Left kidney (tissue), 8 donors: ENCODE measurements at places on chromosomes 6 and 20. TPM values are rescaled to one million over a fixed set of nuclear protein-coding genes. Genes with fewer than 3 reads are reported as not detected.

GRCh38 chr20:61662226-61662967, 403.3 kb downstream of the TAF4 start:
- no peak for DNase-seq

GRCh38 chr20:17108896-17109295, 117.9 kb upstream of the PCSK2 start:
- no peak for DNase-seq

RIMS4 gene
- polyA plus RNA-seq = 0.52 TPM

GRCh38 chr6:97864366-97864765, 581.4 kb upstream of the MMS22L start:
- no peak for DNase-seq

DNA sequence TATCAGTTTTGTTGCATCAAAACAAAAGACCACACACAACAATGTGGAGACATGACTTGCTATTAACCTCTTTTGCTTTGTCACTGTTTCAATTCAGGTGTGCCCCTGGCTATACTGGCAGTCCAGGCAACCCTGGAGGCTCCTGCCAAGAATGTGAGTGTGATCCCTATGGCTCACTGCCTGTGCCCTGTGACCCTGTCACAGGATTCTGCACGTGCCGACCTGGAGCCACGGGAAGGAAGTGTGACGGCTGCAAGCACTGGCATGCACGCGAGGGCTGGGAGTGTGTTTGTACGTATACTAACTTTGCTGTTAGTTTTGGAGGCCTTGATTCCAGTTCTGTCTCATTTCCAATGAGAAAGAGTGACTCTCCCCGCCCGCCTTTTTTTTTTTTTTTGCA, 356.9 kb downstream of the ARHGAP18 start:
- peak; percentile 10 for DNase-seq

- no peak for DNase-seq
These were observed 10.2 kb downstream of the TM9SF4 start for GRCh38 chr20:32119734-32120133.

ZC3H12D gene
- 0.70 TPM for polyA plus RNA-seq

DDO gene
- polyA plus RNA-seq = 0.60 TPM

LY6G6F gene
- 0.32 TPM for polyA plus RNA-seq

- DNase-seq = no peak
These were observed 399.8 kb downstream of the BTBD9 start for GRCh38 chr6:38239719-38240451.

DNA sequence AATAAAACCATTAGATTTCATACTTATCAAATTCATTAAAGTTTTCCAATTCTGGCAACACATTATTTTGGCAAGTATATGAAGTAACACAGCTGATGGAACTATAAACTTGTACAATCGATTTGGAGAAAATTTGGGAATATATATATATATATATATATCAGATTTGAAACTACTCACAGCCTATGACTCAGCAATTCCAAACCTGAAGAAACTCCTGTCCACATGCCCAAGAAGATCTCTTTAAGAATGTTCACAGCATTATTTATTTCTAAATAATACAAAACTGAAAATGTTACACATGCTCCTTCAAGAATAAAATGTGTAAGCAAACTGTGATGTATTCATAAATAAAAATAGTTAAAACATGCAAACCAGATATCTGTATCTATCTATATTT, 270.1 kb downstream of the TFAP2A start:
- DNase-seq = no peak

RIPOR3 gene
- polyA plus RNA-seq = 8.0 TPM

DNA sequence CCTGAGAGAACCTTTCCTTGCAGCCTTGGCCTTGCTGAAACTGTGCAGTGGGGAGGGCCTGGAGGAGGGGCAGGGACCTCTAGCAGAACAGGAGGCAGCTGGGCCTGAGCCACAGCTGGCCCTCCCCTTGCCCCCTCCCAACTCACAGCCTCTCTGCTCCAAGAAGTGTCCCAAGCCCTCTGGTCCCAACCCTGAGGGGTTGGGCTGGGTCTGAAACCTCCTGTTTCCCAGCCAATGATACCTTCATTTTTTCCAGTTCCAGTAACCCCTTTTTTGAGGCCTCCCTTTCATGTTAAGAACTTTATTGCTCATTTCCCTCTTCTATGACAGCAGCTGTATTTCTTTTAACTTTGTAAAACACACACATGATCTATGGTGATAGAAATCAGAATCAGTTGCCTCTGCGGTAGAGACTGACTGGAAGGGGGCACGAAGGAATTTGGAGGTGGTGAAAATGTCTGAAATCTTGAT, 17.9 kb upstream of the ARMC12 start:
- DNase-seq = no peak

DNA sequence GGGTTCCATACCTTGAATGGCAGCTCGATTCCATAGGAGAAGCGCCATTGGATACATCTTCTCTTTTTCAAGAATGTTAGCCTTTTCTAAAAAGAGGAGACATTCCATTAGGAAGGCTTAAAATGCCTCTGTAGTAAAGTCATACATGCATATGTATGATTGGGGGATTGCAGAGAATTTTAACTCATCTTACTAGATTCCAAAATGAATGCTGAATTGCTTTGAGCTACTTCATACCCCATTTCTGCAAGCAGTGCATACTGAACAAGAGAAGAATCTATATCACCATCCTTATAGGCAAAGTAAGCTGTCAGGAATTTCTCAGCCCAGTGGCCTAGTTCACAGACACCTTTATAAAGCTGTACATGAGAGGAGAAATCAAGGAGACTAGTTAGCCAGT, 80.3 kb downstream of the NDUFAF5 start:
- no peak for DNase-seq

TMEM217 gene
- polyA plus RNA-seq = 1.9 TPM

CCM2L gene
- 5.2 TPM for polyA plus RNA-seq

DNA sequence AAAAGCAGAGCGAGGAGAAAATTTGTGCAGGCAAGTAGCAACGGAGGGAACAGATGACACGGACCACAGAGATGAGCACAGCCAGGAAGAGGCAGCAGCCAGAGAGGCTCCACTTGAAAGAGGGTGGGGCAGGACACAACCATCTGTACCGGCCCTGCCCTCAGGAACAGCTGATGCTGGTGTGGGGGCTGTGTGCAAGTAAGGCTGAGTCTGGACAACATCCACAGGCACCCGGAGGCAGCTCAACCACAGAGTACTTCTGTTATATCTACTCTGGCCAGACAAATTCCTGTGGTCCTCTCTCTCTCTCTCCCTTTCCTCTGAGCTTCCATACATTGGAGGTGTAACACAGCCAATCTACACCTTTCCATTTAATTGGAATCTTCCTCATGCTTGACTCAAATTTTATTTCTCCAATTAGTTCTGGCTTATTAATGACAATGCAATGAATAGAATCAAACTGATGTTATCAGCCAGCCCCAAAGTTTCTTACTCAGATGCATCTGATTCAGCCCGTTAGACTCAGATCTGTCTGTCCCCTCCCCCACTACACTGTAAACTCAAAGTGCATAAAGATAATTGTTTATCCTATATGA, 24.9 kb downstream of the KIF13A start:
- DNase-seq = no peak

GRCh38 chr6:105077596-105078385, 102.0 kb downstream of the POPDC3 start:
- DNase-seq = peak; percentile 45

DNA sequence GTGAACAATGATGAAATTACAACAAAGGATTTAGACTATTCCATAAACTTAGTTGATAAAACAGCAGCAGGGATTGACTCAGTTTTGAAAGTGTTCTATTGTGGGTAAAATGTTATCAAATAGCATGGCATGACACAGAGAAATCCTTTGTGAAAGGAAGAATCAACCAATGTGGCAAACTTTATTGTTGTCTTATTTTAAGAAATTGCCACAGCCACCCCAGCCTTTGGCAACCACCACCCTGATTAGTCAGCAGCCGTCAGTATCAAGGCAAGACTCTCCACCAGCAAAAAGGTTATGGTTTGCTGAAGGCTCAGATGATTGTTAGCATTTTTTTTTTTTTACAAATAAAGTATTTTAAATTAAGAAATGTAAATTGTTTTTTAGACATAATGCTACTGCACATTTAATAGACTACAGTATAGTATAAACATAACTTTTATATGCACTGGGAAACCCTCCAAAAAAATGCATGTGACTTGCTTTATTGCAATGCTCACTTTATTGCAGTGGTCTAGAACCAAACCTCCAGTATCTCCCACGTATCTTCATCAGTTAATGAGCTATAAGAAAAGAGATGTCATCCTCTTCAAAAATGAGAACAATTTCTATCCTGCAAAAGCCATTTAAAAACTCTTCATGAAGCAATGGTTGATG, 162.7 kb downstream of the SOBP start:
- DNase-seq = no peak

DNA sequence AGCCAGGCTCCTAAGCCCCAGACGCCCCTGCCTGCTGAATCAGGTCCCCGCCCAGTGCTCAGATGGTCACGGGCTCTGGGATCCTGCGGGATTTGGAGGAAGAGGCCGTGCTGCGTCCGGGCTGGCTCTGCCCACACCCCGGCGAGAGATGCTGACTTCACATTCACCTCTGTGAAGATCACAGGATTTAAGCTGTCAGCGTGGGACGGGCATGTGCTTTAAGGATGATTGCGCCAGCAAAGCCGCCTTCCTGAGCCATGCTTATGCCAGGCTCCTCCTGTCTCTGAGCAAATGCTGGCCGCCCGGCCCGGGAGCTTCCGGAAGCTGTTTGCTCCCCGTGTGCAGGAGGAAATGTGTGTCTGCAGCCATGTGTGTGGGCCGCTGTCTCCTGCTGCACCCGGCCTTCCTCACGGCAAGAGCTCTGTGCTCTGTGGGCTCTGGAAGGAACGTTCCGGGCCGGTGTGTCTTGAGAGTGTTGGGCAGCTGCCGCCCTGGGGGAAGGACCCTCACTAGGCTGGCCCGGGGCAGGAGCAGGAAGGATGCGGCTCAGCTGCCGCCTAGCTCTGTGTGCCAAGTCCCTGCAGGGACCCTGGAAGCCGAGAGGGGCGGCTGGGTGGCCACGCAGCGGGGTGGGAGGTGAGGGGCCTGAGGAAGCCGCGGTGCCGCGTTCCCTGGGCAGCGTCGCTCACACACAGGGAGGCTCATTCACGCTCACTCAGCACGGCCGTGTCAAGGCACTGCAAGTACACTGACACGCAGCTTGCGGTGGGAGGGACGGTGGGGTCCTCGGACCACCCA, 19.0 kb upstream of the BHLHE23 start:
- no peak for DNase-seq

FKBP1C gene
- polyA plus RNA-seq = 2.1 TPM

DNA sequence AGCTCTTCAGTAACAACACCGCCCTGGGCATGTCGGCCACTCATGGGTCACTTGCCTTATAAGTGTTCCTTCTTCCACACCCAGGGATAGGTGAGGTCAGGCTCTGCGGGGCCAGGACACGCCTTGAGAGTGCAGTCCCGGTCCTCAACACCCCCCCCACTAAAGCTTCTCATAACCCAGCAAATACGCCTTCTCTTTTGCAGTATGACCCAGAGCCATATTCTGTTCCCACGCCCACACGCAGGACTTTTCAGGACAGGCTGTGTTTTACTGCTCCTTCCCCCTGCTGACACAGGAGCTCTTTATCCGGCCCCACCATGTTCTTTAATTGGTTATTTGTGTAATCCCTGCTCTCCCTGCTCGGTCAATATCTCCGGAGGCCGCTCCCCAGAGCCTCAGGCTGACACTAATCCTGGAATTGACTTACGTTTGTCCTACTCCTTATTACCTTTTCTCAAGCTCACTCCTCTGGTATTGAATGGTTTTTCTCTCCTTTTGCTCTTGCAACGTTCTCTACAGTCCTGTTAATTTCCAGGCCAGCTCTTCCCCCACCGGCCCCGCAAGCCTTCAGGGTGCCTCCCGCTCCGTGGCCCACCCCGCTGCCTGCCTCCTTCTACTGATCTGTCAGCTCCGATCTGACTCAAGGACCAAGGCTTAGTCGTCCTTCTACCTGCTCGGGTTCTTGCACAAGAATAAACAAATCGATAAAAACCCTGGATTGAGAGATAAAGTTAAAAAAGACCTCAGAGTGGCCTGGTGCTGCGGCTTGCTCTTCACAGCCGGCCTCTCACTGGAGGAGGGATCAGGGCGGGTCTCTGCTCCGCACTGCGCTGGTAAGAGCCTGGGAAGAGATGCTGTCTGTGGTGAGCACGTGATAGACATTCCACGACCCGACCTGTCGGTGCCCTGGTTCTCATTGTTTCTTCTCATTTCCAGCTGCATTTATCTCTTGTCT, 357.5 kb downstream of the ZFAND3 start:
- no peak for DNase-seq

DNA sequence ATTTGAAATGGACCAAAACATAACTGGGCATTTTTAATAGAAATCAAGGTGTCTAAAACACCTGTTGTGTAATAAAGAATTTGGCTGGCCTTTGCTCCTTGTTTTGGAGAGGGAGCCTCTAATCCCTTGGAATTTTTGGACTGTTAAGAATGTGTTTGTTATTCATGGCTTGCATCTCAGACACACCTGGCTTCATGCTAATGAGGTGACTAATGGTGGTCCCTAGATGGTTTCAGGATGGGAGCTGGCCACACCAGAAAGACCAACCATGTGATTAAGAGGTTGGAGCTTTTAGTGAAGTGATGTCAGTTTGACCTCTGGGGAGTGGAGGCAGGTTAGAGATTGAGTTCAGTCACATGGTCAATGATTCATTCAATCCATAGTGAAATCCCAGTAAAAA, 328.4 kb downstream of the DHX35 start:
- DNase-seq = no peak

RIPPLY2 gene
- polyA plus RNA-seq = not detected

- peak; percentile 53 for DNase-seq
These were observed 46.3 kb upstream of the PLN start for GRCh38 chr6:118501765-118502164.

DNA sequence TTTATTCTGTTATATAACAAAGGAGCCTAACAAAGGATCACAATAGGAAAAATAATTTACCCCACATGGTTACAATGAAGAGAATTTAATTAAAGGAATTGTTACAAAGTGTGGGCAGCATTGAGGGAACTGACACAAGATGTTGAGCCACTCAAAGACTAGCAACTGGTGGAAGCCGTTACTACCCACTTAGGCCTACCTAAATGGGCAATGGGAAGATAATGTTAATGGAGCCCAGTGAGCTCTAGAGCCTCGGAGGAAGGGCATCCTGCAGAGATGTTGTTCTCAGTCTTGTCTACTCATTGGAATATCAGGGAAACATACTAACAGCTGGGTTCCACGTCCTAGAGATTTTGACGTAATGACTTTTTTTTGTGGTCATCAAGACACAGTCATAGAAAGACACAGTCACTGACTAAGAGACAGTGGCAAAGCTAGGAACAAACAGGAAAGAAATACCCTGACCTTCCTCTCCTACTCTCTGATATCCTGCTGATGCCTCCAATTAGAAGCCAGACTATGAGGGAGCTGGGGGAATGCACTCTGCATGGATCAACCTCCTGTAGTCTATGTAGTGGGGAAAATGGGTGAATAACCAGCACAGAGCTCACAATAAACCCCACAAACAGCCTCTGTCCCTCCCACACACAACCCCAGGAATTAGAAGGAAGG, 523.8 kb upstream of the FLRT3 start:
- no peak for DNase-seq

DNA sequence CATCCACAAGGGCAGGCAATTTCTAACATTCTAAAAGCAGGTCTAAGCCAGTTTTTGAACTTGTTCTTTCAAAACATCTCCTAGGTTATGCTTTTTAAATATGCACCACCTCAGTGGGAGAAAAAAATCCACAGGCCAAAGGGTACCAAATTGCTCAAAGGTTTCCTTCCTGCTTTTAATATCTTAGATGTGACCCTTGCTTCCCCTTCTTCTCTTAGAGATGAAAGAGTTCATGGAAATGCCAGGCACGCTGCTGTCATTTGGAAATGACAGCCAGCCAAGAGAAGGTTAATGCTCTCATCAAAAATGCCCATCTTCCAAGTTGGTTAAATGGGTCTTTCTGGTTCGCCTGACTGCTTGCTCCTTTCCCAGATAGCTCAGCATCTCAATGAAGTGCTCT, 497.1 kb downstream of the CD83 start:
- DNase-seq = no peak

- DNase-seq = no peak
These were observed 44.0 kb downstream of the BCAS4 start for GRCh38 chr20:50838707-50839385.
